ENCODE measurements at places on chromosomes 13 and 19.

DNA sequence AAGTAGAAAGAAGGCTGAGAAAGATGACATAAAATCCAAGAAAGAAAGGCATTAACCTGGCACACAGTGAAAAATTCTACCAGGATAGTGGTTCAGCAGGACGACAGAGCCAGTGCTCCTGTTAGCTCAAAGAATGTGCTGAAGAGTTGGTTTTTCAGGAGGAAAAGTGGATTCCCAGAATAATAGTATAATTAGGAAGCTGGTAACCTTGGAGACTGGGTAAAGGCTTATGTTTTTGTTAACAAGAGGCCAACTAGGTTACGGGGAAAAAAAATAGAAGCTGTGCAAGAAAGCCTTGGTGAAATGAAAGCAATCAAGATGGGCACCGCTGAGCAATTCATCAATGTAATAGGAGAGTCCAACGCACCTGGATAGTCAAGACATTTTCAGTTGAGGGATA lies 54.7 kb downstream of the SLC15A1 start:
- no peak for DNase-seq

DNA sequence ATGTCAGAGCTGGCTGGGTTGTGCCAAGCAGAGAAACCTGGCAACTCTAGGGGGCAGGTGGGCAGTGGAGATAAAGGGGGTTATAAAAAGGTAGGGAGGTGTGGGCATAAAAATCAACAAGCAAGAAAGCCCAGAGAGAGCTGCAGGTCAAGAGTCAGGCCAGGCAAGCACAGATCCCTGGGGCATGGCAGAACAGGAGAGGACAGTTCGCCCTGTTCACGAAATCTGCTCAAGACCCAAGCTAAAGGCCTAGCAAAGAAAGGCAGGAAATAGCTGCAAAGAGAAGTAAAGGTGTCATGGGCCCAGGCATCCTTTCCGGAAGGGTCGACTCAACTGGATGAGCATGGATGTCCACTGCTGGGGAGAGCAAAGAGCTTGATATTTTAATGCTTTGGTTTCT lies 3.4 kb downstream of the MBNL2 start:
- DNase-seq = no peak

- no peak for DNase-seq
These were observed 187.0 kb upstream of the KL start for GRCh38 chr13:32829269-32829668.

GRCh38 chr13:41864658-41865057 lies 96.3 kb downstream of the VWA8 start:
- no peak for DNase-seq

DNA sequence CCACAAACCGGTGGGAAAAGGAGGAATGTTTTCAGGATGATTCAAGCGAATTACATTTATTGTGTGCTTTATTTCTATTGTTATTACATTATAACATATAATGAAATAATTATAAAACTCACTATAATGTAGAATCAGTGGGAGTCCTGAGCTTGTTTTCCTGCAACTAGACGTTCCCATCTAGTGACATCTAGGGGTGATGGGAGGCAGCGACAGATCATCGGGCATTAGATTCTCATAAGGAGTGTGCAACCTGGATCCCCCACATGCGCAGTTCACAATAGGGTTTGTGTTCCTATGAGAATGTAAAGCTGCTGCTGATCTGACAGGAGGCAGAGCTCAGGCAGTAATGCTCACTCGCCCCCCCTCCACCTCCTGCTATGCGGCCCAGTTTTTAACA lies 54.5 kb downstream of the SPTBN4 start:
- no peak for DNase-seq

DNA sequence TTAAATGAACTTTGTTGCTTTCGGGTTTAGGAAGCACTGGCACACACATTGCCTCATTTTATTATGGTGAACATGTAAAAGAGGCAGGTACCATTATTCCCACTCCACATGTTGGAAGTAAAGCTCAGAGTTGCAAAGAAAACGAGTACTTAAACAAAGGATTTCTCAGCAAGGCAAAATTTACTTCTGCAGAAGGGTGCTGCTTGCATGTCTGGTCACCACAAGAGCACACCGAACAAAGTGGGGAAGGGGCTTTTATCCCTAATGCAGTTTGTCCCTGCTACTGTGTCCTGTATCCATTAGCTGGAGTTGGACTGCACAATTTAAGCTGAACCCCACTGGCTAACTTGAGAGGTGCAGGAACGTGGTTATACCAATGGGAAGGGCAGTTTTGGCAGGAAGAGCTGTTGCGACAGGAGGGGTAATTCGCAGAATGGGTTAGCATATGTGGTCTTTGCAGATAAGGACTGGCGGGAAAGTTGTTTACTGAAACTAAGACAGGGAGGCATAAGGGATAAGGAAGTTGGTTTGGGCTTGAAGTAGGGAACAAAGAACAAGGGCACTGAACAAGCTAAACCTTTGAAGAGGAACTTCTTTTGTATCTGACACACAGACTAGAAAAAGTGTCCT lies 545.5 kb downstream of the UQCRFS1 start:
- no peak for DNase-seq

GRCh38 chr13:45137526-45137925 lies 17.2 kb downstream of the GTF2F2 start:
- DNase-seq = no peak

DNA sequence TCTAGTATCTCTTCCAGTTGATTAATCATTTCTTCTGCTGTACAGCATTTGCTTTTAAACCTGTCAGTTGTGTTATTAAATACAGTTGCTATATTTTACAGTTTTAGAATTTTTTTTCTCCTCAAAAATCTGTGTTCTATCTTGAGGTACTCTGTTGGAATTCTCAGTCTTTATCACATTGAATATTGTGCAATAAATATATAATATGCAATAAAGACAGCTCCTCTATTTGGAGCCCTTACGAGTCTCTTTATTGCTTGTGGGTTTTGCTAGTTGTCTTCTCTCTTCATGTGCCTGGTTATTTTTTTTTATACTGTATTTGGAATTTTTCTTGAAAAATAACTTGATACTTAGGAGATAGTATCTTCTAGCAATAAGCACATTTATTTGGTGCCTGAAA lies 51.7 kb downstream of the CDK8 start:
- DNase-seq = no peak
